ENCODE measurements at places on chromosomes 16 and 17. TPM values are rescaled to one million over a fixed set of nuclear protein-coding genes. Genes with fewer than 3 reads are reported as not detected.

DNA sequence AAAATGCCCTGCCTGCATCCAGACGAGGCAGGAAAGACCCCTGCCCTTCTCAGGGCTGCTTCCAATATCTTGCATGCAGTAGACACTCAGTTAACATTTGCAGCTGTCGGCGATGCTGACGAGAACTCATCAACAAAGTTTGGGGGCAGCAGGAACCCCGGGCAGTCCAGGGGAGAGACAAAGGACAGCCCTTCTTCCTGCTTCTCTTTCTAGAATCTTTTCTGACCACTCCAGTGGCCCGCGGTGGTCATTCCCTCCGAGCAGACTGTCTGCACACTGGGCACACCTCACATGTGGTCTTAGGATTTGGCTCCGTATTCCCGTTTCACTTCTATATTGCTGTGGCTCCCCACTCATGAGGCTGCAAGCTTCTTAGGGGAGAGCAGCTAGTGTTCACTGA lies 31.0 kb upstream of the MFSD6L start:
- DNase-seq: no peak

GRCh38 chr17:50615828-50616227 lies 18.9 kb upstream of the ABCC3 start:
- no peak for DNase-seq

Gene CRYBA1
- not detected for total RNA-seq

- DNase-seq: peak; percentile 23
Observed at GRCh38 chr16:27353853-27354252, 40.1 kb downstream of the IL4R start.

DNA sequence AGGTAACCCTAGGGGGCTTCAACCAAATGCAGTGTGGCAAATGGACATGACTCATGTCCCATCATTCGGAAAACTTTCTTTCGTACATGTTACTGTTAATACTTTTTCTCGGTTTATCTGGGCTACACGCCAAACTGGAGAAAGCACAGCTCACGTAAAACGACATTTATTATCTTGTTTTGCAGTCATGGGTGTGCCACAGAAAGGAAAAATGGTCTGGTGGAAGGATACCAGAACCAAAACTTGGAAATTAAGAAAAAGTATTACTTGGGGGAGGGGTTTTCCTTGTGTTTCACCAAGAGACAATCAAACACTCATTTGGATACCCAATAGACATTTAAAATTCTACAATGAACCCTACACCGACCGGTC lies 23.6 kb downstream of the ALOX15B start:
- peak; percentile 28 for DNase-seq

- DNase-seq: no peak
Observed at GRCh38 chr17:74347646-74348045, 14.0 kb downstream of the BTBD17 start.

- peak; percentile 12 for DNase-seq
Observed at GRCh38 chr17:77961741-77962140, 3.2 kb downstream of the TNRC6C start.

DNA sequence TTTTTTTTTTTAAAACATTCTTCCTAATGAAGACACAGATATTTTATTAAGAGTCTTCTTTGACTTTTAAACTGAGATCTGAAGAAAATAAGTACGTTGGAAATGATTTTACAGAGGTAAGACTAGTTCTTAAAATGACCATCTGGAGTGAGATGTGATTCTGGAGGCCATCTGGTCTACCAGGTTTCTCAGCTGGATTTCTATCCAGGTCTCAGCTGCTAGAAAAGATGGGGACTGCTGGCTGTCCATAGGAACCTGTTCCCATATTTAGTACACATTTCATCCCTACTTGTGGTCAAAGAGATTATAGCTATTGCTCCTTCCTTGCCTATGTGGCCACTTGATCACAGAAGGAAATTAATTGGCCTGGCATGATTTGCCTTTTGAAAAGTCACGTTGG lies 12.2 kb downstream of the PMFBP1 start:
- no peak for DNase-seq

DNA sequence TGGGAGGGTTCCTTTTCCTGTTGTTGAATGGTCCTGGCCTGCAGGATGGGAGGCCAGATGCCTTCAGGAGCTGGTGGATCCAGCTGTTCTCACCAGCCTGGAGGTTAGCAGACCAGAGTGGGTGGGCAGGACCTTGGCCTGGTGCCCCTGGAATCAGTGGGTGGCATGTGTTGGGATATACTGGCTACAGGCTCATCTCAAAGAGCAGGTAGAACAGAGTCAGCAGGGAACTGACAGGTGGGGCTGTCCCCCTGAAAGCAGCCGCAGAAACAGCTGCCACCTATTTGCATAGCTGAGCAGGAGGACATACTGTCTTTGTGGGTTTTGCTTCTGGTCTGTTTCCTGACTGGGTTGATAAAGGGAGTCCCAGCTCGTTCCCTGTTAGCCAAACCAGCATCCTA lies 144.1 kb downstream of the RAB11FIP4 start:
- no peak for DNase-seq

Gene C16orf89
- not detected for total RNA-seq

DNA sequence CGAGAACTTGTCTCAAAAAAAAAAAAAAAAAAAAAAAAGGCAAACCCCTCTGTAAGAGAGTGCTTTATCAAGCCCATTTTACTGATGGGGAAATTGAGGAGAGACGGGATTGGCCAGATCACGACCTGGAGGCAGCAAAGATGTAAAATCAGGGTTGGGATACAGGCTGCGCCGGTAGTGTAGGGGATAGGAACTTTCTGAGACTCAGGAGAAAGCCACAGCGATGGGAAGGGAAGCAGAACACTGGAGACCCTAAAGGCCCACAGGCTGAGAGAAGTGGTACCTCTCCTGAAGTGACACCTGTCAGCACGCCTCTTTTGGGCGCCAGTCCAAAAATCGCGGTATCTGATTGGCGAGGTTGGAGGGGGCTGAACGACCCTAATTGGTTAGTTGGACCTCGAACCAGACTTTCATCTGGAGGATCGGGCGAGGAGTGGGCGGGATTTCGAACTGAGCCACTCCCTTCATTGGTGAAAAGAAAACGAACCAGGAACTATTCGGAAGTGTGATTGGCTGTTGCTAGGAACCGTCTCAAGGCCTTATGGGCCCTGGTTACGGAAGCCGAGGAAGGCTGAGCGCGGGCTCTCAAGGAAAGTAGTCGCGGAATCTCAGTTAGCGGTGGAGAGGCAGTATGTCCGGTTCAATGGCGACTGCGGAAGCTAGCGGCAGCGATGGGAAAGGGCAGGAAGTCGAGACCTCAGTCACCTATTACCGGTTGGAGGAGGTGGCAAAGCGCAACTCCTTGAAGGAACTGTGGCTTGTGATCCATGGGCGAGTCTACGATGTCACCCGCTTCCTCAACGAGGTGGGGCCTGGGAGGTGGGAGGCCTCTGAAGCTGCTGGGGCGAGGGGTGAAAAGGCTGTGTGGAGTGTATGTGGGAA lies at the start of gene CYB5B:
TSS of gene CYB5B (plus strand) at position 567 of the 882 bp plus-strand sequence. CDS start at position 632, 65 bp downstream.
- peak; percentile 99 for DNase-seq

Gene FOXN1
- total RNA-seq: not detected

- DNase-seq: no peak
Observed at GRCh38 chr17:72928454-72929136, 163.9 kb downstream of the SLC39A11 start.

DNA sequence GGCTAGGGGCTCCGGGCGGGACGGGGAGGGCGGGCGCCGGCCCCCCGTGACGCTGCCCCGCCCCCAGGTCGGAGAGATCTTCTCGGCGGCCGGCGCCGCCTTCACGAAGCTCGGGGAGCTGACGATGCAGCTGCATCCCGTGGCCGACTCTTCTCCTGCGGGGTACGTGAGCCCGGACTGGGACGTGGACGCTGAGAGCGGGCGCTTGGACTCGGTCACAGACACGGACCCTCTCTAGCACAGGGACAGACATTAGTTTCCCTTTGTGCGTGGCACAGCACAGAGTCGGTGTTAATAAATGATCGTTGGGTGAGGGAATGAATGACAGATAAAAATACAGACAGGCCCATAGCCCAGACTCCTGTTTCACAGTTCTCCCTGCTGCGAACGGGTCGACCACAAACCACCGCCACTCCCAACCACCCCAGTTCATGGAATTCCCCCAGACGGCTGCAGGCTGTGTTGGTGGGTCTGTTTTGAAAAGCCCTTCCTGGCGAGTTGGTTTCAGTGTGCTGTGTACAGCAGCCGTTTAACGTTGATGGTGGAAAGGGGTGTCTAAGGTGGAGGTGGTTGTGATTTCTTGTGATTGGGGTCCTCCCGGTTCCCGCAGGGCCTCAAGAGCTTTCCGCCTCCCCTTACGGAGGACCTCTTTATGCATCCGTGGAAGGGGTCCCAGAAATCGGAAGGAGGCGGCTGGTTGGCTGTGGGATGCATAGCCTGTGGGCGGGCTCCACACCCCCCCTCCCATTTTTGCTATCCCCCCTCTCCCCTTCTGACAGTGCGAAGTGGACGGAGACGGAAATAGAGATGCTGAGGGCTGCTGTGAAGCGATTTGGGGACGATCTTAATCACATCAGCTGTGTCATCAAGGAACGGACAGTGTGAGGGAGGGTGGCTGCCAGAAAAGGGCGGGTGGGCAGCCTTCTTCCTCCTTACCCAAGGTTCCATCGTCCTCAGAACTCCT lies 2.9 kb downstream of the RNASEK start:
- peak; percentile 60 for DNase-seq

GRCh38 chr16:65124212-65124548 lies 2.3 kb upstream of the CDH11 start:
- no peak for DNase-seq

DNA sequence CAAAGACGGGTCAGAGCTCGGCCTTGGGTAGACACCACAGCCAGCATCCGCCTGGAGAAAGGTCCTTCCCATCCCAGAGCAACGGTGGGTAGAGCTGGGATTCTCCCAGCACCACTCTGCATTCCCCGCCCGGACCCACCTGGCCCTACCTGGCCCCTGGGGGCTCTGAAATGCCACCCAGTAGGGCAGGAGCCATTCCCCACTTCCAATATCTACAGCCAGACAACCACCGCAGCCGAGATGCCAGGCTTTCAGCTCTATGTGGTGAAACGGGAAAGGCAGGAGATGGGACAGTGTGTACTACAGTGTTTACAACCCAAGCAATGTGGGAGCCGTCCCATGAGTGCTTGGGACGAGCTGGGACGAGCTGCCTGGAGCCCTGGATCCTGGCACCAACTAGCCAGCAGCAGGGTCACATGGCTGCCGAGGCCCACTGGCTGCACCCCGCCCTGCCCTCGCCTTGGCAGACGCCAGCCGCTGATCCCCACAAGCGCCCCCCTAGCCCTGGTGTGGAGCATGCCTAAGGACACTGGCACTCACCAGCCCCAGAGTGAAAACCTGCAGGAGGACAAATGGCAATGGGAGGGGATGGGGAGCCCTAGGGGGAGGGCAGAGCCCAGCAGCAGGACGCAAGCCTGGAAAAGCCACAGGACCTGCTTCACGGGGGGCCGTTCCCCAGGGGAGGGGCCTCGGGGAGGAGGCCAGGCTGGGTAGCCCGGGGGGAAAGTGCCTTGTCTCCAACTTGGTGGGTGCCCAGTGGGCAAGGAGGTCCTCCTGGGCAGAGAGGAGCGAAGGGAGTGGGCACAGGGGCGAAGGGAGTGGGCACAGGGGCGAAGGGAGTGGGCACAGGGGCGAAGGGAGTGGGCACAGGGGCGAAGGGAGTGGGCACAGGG lies 13.5 kb downstream of the TMC6 start:
- no peak for DNase-seq

- no peak for DNase-seq
Observed at GRCh38 chr17:18916816-18917500, 35.0 kb upstream of the SLC5A10 start.

DNA sequence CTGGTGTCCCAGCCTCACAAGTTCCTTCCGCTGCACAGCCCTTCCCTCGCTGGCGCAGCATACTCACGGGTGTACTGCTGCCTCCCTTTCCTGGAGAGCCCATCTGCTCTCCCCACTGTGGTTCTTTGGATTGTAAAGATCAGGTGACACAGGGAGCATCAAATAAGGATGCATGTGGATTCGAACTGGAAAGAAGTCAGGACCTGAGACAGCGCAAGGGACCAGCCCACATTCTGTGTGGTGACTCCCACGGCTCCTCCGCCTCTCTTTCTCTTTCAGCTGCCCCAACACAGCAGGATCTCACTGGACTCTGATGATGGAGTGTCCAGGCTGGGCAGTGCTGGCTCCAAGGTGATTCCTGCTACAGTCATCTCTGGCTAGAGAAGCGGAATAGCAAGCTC lies 8.1 kb downstream of the LDAF1 start:
- DNase-seq: no peak

Gene CORO6
- 1.6 TPM for total RNA-seq

DNA sequence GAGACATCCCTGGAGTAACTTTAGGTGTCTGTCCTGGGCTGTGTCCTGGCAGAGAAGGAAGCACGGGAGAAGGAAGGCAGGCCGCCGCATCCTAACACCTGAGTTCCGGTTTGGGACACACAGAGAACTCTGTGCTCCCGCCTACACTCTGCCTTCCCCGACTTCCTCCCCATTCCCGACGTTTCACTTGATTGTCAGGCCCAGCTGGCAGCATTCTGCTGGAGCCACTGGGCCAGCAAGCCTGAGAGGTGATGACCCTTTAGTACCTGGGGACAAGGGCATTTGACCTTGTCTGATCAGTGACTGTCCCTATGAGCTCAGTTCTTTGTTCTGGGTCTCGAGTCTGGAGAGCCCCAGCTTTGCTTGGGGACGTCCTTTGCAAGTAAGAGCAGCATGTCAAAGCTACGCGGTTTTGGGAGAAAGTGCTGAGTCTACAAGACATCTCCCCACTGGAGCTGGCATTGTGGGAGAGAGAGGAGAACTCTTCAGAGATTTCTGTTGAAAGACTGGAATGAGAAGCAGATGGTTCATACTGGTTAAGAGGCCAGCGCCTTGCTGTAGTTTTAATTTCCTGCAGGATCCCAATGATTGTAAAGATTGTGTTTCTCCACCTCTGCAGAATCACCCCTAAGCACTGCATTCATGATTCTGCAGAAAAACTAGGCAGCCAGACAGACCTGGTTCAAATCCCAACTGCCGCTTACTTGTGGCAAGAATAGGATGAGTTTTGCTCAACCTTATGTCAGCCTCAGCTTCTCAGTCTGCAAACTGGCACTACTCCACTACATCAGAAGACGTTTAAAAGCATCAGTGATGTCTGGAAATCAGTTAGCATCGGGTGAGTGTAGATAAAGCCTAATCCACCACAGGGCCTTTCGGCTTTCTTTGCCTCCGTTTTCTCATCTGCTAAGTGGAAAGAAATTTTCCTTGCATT lies 20.6 kb downstream of the ABAT start:
- no peak for DNase-seq

Gene KRT12
- total RNA-seq: not detected

Gene GAS2L2
- 0.05 TPM for total RNA-seq

Gene SLC5A2
- total RNA-seq: not detected

DNA sequence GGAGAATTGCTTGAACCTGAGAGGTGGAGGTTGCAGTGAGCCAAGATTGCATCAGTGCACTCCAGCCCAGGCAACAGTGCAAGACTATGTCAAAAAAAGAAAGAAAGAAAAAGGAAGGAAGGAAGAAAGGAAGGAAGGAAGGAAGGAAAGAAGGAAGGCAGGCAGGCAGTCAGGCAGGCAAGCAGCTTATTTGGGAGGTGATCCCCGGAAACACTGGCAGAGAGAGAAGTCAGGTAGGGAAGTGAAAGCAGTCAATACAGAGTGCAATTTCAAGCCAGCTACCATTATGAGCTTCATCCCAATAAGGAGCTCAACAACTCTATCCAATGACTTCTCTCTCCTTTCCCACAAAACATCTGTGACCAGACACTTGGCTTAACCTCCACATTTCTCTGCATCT lies 83.0 kb upstream of the TBC1D3K start:
- no peak for DNase-seq

- DNase-seq: no peak
Observed at GRCh38 chr17:34886831-34887230, 74.4 kb downstream of the CCT6B start.

- no peak for DNase-seq
Observed at GRCh38 chr17:2004435-2004952, 20.6 kb downstream of the RTN4RL1 start.

Gene FXR2
- total RNA-seq: 38.8 TPM

Gene DRC3
- total RNA-seq: 2.5 TPM
